Liver (tissue), 10 donors: ENCODE measurements at places on chromosomes 11 and 22. TPM values are rescaled to one million over a fixed set of nuclear protein-coding genes. Genes with fewer than 3 reads are reported as not detected.

DNA sequence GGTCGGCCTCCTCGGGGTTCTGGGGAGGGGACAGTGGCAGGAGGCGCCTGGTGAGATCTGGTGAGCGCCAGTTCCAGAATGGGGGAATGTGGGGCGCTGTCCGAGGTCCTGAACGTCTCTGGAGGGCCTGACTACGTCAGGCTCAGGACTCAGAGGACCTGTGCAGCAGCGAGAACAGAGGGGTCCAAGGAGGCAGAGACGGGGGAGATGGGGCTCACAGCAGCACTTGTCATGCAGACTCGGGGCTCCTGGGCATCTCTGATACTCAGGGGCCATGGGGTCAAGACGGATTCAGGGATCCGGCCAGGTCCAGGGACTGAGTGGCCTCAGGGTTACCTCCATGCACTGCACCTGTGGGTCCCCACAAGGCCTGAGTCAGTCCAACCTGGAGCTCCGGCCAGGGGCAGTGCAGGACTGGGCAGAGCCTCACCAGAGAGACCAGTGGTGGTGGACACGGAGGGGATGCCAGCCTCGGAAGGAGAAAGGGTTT is 92.2 kb downstream of the BRD1 start:
- DNase-seq = no peak
- no peaks in the 10 kb centered on the region for H3K27me3 ChIP-seq
- no peak overlapping the region for H3K27ac ChIP-seq

DNA sequence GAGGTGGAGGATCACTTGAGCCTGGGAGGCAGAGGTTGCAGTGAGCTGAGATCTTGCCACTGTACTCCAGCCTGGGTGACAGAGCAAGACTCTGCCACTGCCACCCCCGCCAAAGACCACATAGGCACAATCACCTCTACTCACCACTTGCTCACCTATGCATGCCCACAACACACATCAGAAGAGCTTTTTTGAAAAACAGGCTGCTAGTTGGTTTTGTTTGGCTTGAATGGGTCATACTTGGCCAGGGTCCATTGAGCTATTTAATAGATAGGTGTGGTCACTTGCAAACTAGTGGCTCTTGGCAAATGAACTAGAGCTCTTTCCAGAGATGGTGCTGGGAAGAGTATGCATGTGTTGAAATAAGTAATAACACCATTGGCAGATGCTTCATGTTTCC is 80.1 kb downstream of the EMSY start:
- H3K27ac ChIP-seq = no peak overlapping the region
- no peak overlapping the region for H3K4me3 ChIP-seq
- no peaks in the 10 kb centered on the region for H3K27me3 ChIP-seq
- no peak for DNase-seq
- H3K36me3 ChIP-seq = no peaks in the 10 kb centered on the region

DNA sequence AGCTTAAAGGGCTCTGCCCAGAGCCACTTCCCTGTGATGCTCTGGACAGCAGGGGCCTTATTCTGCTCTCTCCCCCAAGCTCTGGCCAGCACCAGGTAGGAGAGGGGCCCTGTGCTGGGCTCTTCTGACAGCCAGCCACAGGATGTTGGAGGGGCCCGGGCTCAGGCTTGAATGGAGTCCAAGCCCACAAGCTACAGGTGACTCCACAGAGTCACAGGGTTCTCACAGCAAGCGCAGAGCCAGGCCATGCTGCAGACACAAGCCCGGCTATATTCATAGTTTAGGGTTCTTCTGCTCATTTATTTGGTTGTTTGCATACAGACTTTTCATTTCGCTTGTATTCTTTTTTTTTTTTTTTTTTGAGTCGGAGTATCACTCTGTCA is 1392.8 kb downstream of the BRD1 start:
- H3K4me3 ChIP-seq = no peak overlapping the region
- H3K27me3 ChIP-seq = no peaks in the 10 kb centered on the region
- H3K36me3 ChIP-seq = no peaks in the 10 kb centered on the region

The FOXR1 gene
- not detected for total RNA-seq

The BEST1 gene
- total RNA-seq = 1.6 TPM
